ENCODE measurements at places on chromosomes 11 and 22.

DNA sequence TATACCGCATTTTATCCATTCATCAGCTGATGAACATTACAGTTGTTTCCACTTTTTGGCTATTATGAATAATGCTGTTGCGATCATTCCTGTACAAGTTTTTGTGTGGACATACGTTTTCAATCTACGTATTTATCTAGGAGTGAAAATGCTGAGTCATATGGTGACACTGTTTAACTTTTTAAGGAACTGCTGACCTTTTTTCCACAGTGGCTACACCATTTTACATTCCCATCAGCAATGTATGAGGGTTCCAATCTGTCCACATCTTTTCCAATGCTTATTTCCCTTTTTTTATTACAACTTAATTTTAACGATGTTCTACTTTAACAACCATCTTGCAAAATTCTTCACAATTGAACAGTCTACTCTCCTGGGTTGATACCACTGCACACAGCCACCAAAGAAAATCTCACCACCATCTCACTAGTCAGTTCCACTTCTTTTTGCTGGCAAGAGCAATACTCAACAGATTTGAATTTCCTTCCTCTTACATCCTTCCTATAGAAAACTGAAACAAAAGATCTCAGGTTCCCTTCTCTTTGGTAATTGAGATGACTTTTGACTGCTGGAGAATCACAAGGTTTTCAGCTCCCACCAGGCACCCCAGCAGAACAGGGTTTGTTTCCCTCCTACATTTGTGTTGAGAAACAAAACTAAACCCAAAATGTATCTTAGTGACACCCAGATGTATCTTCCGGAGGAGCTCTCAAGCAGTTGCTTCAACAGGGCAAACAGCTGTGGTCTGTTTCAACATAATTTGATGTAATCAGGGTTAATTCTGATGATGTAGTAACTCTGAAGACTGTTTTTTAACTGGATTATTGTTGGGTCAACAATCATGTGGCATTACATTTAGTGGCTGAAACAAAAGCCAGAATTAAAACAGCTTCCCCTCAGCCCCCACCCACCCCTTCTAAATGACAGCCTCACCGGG is 7.0 kb upstream of the GAB2 start:
- DNase-seq, result no peak

DNA sequence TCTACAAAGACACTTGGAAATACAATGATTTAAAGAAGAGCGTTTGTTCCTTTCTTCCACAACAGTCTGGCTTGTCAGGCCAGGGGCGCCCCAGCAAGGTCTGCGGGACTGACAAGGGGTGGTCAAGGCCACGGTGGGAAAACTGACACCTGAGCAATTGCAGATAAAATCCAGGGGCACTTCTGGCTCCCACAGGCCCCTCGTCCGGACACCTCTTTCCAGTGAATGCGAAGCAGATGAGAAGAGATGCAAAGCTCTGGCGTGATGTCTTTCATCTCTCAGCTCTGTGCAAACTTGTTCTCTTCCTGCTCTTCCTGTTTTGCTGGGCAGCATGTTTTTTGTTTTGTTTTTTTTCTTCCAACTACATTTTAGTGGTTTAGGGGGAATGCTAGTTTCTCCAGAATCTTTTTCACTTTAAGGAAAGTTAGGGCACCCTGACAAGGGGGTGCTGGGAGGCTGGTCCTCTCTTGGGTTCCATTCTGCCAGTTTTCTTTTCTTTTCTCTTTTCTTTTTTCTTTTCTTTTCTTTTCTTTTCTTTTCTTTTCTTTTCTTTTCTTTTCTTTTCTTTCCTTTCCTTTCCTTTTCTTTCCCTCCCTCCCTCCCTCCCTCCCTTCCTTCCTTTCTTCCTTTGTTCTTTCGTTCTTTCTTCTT is 11.1 kb upstream of the CBX6 start:
- DNase-seq, result no peak

DNA sequence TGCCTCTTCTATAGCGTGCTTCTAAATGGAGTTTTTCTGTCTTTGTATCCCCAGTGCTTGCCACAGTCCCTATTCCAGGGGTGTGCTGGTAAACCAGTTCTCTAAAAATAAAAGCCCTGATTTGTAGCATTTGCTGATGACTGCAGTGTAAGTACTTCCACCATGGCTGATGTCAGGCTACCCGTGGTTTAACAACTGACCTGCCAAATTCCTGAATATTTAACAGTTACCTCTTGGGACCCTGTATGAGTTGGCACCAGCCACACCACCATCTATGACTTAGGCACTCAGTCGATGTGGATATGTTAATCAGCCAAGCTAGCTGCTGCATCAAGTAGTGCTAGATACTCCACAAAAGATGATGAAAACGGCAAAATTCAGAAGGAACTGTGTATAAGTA is 94.0 kb upstream of the MTNR1B start:
- no peak for DNase-seq

DNA sequence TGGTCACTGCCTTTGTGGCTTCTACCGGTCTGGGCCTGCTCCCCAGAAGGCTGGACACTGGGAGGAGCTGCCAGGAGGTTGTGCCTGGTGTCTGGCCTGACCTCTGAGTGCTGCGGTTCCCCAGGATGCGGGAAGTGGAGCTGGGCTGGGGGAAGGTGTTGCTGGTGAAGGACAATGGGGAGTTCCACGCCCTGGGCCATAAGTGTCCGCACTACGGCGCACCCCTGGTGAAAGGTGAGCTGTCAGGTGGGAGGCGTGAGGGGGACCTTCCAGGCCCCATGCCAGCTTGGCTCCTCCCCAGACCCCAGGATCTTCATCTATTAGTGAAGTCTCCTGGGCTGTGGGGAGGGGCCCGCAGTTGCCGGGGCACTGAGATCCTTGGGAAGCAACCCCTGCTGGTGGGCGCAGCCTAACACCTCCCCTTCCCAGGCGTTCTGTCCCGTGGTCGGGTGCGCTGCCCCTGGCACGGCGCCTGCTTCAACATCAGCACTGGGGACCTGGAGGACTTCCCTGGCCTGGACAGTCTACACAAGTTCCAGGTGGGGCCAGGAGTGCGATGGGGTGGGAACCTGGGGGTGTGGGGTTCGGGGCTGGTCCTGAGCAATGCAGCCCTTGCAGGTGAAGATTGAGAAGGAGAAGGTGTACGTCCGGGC is 6.7 kb downstream of the AIFM3 start:
- no peak for DNase-seq

DNA sequence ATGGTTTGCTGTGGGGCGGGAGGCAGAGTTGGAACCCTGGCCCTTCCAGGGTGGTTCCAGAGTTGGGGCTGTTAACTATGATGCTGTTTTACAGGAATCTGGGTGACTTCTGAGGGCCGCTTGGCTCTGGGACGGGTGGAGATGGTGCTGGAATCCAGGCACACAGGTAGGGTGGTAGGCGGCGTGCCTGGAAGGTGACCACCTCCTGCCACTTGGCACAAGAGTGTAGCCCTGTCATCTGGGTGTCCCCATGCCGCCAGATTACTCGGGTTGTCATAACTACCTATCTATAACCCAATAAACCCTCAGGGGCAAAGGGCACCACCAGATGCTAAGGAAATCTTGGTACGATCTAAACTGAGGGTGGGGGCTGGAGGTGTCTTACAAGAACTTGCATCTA is 1.3 kb downstream of the CARS1 start:
- no peak for DNase-seq

GRCh38 chr11:3161309-3161708 is 3.8 kb downstream of the OSBPL5 start:
- no peak for DNase-seq

DNA sequence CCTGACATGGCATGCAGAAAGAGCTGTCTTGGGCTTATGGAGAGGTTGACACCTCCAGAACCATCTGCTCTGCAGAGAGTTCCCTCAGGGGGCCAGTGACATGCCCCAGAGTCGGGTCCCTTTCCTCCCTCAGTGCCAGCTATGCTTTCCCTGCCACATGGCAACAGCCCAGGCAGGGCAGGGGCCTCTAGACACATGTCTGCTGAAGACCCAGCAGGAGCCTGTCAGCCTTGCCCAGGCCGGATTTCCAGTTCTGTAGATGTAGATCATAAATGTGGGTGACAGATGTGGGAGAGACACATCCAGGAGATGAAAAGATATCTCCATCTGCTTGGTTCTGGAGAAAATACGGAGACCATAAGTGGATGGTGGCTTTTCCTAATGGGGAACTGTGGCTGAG is 25.5 kb downstream of the NAV2 start:
- DNase-seq, result no peak

DNA sequence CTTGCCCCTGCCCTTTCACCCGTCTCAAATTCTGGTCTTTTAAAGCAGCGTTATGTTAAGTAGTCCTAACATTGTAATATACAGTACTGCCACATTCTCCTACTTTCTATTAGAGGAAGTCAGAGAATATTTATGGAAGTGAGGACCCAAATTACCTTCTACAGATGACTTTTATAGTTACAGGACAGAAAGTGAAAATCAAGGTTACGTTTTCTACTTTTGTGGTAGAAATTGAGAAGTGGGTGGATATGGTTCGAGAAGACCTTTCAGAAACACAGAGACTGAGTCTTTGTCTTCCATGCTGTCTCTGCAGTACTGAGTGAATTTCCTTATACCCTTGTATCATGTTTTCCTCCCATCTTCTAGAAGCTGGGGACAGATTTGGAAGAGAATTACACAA is 17.1 kb downstream of the SC5D start:
- DNase-seq, result no peak

GRCh38 chr11:94141511-94142307 is 13.1 kb downstream of the PANX1 start:
- DNase-seq, result no peak

DNA sequence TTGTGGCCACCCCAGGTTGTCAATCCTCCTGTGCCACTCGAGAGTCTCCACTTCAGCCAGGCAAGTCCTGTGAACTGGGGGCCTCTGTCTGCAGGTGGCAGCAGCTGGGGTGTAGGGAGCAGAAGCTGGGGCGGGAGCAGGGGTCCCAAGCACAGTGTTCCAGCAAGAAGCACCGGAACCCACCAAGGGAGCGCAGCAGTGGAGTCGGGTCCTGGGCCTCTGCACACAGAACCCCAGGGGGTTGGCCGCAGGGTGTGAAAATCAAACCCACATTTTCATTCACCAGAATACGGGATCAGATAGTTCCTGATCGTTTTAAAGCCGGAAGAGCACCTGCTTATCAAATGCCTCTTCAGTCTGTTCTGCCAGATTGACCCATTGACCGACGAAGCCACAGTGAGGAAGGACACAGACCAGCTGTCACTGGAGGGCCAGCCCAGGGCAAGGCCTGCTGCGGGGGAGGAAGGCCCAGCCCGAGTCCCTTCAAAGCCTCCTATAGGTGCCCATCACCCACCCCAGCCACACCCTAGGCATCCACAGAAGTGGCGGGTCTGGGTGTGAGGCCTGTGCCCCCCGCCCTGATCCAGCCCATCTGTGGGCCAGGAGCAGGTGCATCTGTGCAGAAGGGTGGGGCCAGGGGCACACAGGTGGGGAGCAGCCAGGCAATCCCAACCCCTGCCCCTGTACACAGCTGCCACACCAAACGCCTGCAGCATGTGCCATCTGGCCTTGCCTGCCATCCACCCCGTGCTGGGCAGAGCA is 34.1 kb downstream of the RSPH14 start:
- no peak for DNase-seq

- DNase-seq, result no peak
Measured at GRCh38 chr11:114609429-114609828, 13.8 kb upstream of the NXPE4 start.

GRCh38 chr11:44798607-44798972 is 71.8 kb downstream of the TSPAN18 start:
- no peak for DNase-seq

DNA sequence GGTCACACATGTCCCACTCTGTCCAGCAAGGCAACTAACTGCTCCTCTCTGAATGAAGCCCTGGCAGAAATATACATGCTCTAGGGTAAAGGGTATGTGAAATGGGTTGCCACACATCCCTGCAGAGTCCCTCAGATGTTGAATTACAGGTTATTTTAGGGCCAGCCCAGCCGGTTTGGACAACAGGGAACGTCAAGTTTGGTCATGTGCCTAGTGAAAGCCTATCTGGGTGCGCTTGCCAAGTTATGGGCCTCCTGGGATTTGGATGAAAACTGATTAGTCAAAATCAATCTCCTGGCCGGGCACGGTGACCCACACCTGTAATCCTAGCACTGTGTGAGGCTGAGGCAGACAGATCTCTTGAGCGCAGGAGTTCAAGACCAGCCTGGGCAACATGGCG is 10.4 kb downstream of the AP1B1 start:
- DNase-seq, result no peak

GRCh38 chr11:27696961-27697360 is 3.3 kb downstream of the BDNF start:
- no peak for DNase-seq

DNA sequence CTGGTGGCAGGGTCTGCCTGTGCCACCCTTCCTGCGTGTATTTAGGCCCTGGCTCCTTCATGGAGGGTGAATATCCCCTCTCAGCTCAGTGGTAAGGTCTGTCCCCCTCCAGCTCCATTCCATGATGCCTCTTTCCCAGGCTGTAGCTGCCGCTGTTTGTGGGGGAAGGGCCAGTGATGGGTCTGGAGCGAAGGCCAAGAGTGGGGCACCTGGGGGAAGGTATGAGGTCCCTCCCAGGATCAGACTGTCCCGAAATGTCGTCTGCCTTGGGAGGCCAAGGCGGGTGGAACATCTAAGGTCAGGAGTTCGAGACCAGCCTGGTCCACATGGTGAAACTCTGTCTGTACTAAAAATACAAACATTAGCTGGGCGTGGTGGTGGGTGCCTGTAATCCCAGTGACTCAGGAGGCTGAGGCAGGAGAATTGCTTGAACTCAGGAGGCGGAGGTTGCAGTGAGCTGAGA is 1.1 kb downstream of the CD151 start:
- DNase-seq, result no peak

- DNase-seq, result no peak
Measured at GRCh38 chr11:92482492-92483060, 258.0 kb downstream of the FAT3 start.

DNA sequence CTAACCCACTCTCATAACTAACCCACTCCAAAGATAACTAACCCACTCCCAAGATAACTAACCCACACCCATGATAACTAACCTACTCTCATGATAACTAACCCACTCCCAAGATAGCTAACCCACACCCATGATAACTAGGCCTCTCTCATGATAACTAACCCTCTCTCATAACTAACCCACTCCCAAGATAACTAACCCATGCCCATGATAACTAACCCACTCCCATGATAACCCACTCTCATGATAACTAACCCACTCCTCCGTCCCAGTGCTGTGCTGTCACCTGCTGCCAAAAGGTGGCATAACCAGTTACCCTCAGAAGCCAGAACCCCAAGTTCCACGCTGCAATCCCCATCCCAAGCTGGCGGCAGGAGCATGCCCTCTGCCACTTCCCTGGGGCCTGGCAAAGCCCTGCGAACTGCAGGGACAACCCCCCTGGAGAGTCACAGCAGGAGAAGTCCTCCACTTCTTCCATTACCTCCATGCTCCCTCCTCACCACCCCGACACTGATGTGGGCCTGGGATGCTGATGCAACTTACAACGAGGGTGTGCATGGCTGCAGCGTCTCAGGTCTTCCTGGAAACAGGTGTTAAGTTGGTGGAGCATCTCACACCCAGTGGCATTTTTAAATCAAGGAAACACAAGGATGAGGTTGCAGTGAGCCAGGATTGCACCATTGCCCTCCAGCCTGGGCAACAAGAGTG is 30.8 kb upstream of the CELSR1 start:
- DNase-seq, result no peak
